ENCODE measurements at places on chromosomes 1 and 21.
A peak's percentile ranks its signal among the peaks of the same experiment; 100 is the strongest.

GRCh38 chr1:109255097-109255651 is 5.8 kb downstream of the CELSR2 start:
- DNase-seq: no peak

DNA sequence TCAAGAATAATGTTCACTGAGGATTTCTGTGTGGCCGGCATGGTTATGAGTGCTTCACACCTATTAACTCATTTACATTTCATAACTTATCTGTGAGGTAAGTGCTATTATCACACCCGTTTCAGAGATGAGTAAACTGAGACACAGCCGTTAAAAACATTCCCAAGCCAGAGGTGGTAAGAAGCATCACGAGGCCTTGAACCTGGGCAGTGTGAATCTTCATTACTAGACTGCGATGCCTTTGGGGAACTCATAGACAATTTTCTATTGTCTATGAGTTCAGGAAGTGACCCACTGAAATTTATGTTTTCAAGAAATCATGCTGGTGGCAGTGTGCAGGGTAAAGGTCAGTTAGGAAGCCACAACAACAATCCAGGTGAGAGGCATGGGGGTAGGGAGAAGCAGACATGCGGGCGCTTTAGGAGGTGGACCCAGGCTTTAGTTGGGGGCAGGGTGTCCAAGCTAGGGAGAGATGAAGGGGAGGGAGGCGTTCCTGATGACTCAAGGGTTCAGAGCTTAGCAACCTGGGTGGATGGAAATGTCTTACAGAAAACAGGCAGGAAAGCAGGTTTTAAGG is 14.5 kb downstream of the GNG12 start:
- DNase-seq: peak; percentile 12

- no peak for DNase-seq
These were observed 126.1 kb downstream of the CACHD1 start for GRCh38 chr1:64595871-64596515.

DNA sequence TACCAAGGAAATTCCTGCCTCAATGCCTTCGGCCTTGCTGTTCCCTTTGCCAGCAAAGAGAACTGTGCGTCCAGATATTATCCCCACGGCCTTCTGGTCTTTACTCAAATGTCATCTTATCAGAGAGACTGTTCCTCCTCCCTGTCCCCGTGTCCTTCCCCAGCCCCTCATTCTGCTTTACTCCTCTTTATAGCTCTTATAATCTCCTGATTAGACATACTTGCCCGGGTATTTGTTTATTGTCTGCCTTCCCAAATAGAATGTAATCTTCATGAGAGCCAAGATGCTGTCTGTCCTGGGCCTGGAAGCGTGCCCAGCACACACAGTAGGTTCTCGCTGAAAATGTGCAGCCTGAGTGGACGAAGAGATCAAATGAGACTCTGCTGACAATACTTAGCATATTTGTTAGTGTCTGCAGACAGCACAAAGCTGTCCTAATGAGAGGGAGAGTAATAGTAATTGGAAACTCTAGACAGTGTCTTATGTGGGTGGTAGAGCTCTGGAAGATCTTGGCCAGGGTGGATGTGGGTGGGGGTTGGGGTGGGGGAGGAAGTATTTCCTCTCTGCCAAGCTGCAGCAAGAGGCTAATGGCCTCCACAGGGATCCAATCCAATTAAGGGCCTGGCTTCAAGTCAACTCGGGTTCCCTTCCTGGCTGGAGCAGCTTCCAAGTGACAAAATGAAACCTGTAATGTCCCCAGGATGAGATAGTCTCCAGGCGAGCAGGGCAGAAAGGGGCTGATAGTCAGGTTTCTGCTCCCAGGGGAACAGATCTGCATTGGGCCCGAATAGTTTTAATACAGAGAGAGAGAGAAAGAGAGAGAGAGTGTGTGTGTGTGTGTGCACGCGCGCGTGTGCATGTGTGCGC is 9.5 kb upstream of the CLIC4 start:
- DNase-seq: no peak

DNA sequence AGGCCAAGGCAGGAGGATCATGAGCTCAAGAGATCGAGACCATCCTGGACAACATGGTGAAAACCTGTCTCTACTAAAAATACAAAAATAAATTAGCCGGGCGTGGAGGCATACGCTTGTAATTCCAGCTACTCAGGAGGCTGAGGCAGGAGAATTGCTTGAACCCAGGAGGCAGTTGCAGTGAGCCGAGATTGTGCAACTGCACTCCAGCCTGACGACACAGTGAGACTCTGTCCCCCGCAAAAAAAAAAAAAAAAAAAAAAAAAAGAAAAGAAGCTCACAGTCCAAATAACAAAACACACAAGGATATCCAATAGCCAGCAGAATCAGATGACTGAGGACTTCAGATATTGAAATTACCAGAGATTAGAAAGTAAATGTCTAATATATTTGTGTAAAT is 11.8 kb downstream of the AHCTF1 start:
- no peak for DNase-seq

DNA sequence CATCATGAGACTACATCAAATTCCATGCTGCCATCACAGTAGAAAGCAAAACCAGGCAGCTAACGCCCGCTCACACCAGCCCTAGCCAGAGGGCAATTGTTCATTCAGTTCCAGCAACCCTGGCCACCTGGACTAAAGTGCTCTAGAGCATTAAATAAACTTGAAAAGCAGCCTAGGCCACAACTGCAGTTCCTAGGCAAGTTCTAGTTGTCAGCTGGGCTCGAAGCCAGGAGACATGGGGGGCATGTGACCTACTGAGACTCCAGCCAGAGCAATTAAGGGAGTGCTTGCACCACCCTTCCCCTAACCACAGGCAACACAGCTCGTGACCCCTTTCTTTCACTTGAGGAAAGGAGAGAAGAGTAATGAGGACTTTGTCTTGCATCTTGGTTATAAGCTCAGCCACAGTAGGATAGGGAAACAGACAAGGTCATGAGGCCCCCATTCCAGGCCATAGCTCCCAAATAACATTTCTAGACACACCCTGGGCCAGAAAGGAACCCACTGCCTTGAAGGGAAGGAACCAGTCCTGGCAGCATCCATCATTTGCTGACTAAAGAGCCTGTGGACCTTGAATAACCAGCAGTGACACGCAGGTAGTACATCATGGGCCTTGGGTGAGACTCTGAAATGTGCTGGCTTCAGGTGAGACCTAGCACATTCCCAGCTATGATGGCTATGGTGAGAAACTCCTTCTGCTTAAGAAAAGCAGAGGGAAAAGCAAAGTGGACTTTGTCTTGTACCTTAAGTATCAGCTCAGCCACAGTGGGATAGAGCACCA is 77.0 kb downstream of the ZZZ3 start:
- no peak for DNase-seq

- DNase-seq: no peak
These were observed 26.8 kb downstream of the PTTG1IP start for GRCh38 chr21:44846485-44847260.

- no peak for DNase-seq
These were observed 8.5 kb upstream of the AKNAD1 start for GRCh38 chr1:108865316-108865910.

GRCh38 chr1:91537281-91537986 is 36.8 kb downstream of the CDC7 start:
- DNase-seq: no peak

- DNase-seq: no peak
These were observed 12.6 kb upstream of the ADORA3 start for GRCh38 chr1:111516005-111516535.

GRCh38 chr1:228871314-228872061 is 136.2 kb downstream of the RHOU start:
- DNase-seq: no peak

GRCh38 chr1:55211863-55212262 is 3.3 kb downstream of the USP24 start:
- DNase-seq: no peak

DNA sequence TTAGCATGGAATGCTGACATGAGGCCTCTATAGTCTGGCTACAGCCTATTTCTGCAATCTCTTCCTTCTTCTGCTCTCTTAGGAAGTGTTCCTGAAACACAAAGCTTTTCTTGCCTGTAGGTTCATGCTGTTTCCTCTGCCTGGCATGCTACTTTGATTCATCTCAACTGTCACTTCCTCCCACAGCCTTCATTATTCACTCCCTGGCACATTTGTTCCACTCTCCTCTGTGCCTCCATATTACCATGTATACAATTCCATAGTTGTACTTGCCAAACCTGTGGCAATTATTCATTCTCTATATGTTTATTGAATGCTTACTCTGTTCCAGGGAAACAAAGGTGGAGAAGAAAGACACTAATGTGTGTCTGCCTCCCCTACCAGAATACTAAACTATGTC is 210.2 kb downstream of the LRRC7 start:
- DNase-seq: no peak

DNA sequence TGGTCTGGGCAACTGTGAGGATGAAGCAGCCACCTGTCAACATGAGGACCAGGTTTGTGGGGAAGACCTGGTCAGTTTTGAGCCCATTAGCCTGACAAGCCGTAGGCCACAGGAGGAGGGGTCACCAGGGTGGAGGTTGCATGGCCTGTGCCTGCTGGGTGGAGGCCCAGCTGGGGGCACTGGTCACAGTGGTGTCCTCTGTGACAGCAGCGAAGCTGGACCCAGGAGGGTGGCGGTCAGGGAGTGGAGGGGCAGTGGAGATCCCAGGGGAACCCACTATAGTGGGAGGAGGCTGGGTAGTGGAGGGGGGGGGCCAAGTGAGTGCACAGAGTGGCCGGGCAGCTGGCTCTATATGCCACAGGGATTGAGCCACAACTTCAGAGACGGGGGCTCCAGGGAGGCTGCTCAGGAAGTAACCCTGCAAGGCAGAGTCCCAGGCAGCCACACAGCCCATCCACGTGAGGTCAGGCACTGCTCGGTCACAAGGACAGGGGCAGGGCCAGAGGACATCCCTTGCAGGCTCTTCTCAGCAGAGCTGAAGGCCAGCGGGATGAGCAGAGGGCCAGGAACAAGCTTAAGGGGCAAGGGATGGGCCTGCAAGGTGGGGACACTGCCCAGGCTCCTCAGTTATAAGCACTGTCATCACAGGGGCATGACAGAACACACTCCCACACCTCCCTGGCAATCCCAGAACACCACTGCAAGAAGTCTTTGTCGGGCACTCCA is 2.3 kb upstream of the C1orf35 start:
- DNase-seq: no peak

DNA sequence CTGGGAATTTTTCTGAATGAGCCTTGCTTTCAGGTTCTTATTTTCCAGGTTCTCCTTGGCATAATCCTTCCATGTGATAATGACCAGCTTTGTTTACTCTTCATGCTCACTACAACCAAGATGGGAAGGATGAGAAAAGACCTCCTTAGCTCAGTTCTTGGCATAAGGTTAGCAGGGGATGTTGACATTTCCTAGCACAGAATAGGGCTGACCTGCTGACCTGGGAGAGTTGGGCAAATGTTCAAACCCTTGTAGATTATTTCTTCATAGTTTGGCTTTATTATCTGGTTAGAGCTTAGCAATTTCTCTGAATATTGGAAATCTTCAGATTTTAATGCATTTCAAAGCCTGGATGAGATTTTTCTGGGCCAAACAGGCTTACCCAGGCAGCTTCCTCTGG is 23.6 kb upstream of the SYT6 start:
- DNase-seq: no peak

DNA sequence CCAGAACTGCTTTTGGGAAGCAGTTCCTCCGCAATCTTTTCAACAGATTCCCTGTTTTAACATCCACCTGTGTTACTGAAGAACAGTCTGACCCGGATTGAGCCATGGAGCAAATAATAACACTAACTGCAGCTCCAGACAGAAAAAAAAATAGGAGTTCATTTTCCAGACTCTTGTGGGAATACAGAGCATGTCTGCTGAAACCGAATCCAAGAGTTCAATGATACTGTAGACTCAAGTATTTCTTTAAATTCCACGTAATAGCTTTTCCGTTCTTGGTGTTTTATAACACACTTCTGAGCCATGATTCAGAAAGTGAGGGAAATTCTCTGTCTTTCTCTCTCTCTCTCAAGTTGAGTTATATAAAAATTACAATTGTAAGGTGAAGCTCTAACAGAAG is 60.6 kb downstream of the DDAH1 start:
- no peak for DNase-seq

GRCh38 chr1:168455764-168456163 is 88.0 kb downstream of the XCL2 start:
- no peak for DNase-seq

DNA sequence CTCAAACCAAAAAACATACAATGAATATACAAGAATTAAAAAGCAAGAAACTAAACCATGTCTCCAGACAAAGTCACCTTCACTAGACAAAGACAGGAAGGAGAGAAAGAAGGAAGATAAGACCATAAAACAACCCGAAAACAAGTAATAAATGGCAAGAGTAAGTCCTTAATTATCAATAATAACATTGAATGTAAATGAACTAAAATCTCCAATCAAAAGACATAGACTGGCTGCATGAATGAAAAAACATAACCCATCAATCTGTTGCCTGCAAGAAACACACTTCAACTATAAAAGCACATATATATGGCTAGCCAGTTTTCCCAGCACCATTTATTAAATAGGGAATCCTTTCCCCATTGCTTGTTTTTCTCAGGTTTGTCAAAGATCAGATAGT is 100.8 kb upstream of the SAMSN1 start:
- no peak for DNase-seq

DNA sequence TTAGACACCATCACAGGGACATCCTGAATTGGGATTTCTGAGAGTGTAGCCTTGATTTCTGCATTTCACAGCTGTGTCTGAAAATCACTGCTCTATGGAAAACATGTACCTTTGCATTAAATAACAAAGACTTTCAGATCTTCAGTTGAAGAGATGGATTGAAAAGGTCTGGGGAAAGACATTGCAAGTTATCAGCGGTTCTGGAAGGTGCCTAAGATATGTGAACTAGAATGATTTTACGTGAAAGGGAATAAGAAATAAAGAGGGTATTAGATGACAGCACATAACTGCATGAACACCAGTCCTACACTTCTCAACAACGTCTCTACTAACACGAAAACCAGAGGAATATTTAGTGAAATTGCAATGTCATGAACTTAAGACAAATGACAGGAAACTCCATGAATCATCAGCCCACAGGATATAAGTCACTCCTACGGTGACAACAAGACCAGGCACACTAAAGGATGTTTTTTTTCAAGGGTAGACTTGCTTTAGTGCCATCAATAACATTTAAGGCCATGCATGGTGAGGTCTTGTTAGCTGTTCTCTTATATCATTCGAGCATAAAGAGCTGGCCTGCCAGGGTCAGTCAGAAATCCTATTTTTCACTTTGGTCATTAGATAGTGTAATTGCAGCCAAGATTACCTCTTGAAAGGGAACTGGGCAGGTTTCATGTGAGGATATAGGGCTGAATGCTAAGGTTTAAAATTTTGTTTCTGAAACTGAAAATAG is 283.1 kb downstream of the GRIK1 start:
- DNase-seq: peak; percentile 74

GRCh38 chr1:31400393-31400792 is 12.6 kb upstream of the SERINC2 start:
- no peak for DNase-seq

DNA sequence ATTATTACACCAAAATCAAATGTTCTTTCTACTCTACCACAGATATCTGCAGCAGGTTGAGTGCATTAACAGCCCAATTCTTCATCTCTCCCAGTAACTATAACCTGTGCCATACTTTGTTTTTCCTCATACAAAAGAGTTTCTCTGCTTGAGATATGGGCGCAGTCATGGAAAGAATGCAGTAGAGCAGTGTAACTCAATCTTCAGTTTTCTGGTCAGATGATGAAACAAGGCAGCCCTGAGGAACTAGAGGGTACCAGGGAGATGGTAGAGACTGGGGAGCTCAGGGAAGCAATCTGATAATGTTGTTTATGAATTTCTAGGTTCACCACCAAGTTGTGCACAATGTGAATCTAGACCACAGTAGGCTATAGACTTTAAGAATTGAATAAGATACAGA is 39.6 kb downstream of the ASPM start:
- no peak for DNase-seq

Measured in urothelium cell line (cell line).